A549 treated with dexamethasone at 1 μM for 4 hours (cell line): ENCODE measurements at places on chromosomes 1 and 21. TPM values are rescaled to one million over a fixed set of nuclear protein-coding genes. Genes with fewer than 3 reads are reported as not detected.

The ANXA9 gene
- total RNA-seq = 0.71 to 1.2 TPM (median 0.89 TPM) in 5 replicates

The LYPLA2 gene
- 50.0 to 54.9 TPM (median 54.4 TPM) in 5 replicates for total RNA-seq

The TACSTD2 gene
- total RNA-seq = not detected in 5 replicates

The KCNK2 gene
- 0.08 to 0.09 TPM (median 0.08 TPM) in 3 of 5 replicates, not detected in the others for total RNA-seq

The ZYG11A gene
- 2.0 to 2.9 TPM (median 2.5 TPM) in 5 replicates for total RNA-seq

The RGS4 gene
- total RNA-seq = not detected in 5 replicates

The APH1A gene
- total RNA-seq = 120 to 133 TPM (median 130 TPM) in 5 replicates

The LMX1A gene
- 0.05 TPM in 1 of 5 replicates, not detected in the others for total RNA-seq

The SUSD4 gene
- total RNA-seq = 0.59 to 0.86 TPM (median 0.63 TPM) in 5 replicates

The SYT14 gene
- 0.03 to 0.06 TPM (median 0.06 TPM) in 5 replicates for total RNA-seq

The ALG14 gene
- total RNA-seq = 5.3 to 8.5 TPM (median 6.3 TPM) in 5 replicates

The SERTAD4 gene
- 0.28 to 1.1 TPM (median 0.69 TPM) in 5 replicates for total RNA-seq

The FABP3 gene
- total RNA-seq = not detected in 5 replicates

The SAMD11 gene
- total RNA-seq = 14.2 to 22.6 TPM (median 19.7 TPM) in 5 replicates

The DCST1 gene
- 0.05 to 0.06 TPM (median 0.06 TPM) in 3 of 5 replicates, not detected in the others for total RNA-seq

The TRIM63 gene
- total RNA-seq = 1.7 to 2.8 TPM (median 2.2 TPM) in 5 replicates

The RGS8 gene
- not detected in 5 replicates for total RNA-seq

The SELE gene
- total RNA-seq = 0.02 to 0.07 TPM in 2 of 5 replicates, not detected in the others

The SHISA4 gene
- total RNA-seq = 12.2 to 19.4 TPM (median 17.2 TPM) in 5 replicates

The FAM167B gene
- 0.55 to 0.82 TPM (median 0.63 TPM) in 5 replicates for total RNA-seq

The LRRN2 gene
- 9.6 to 13.7 TPM (median 11.8 TPM) in 5 replicates for total RNA-seq

The CDK18 gene
- total RNA-seq = 0.82 to 1.2 TPM (median 0.97 TPM) in 5 replicates

The MR1 gene
- 5.4 to 6.6 TPM (median 6.0 TPM) in 5 replicates for total RNA-seq

The POU3F1 gene
- total RNA-seq = 0.05 TPM in 2 of 5 replicates, not detected in the others

The SPTA1 gene
- not detected in 5 replicates for total RNA-seq

The SDHC gene
- total RNA-seq = 191 to 237 TPM (median 201 TPM) in 5 replicates

The IGSF5 gene
- not detected in 5 replicates for total RNA-seq

The SLC44A3 gene
- total RNA-seq = 1.3 to 1.8 TPM (median 1.7 TPM) in 5 replicates

The NCF2 gene
- 0.95 to 2.7 TPM (median 1.4 TPM) in 5 replicates for total RNA-seq

The TRABD2B gene
- 3.8 to 4.8 TPM (median 4.7 TPM) in 5 replicates for total RNA-seq

The MCOLN3 gene
- total RNA-seq = 2.8 to 3.8 TPM (median 3.4 TPM) in 5 replicates

The GBP6 gene
- not detected in 5 replicates for total RNA-seq

The ABCB10 gene
- 15.3 to 19.9 TPM (median 18.6 TPM) in 5 replicates for total RNA-seq

The CFAP107 gene
- total RNA-seq = not detected in 5 replicates

The BTBD19 gene
- total RNA-seq = 1.4 to 3.4 TPM (median 2.6 TPM) in 5 replicates

The RIMKLA gene
- total RNA-seq = 0.25 to 0.98 TPM (median 0.47 TPM) in 5 replicates

The RAP1GAP gene
- 6.8 to 10.6 TPM (median 10.1 TPM) in 5 replicates for total RNA-seq

The PTAFR gene
- 0.09 to 0.24 TPM (median 0.09 TPM) in 5 replicates for total RNA-seq

The TSPAN1 gene
- total RNA-seq = 1.7 to 2.6 TPM (median 2.3 TPM) in 5 replicates

The FCGR3A gene
- not detected in 5 replicates for total RNA-seq

The PPM1J gene
- 0.64 to 1.2 TPM (median 0.81 TPM) in 5 replicates for total RNA-seq

The GUCA2B gene
- total RNA-seq = 0.20 to 0.37 TPM (median 0.23 TPM) in 3 of 5 replicates, not detected in the others

The RHD gene
- not detected in 5 replicates for total RNA-seq

The PBX1 gene
- total RNA-seq = 9.5 to 18.0 TPM (median 15.8 TPM) in 5 replicates

The MROH9 gene
- not detected in 5 replicates for total RNA-seq
